ENCODE measurements at places on chromosomes 13 and 19.

GRCh38 chr19:28454083-28454482 lies 758.9 kb downstream of the UQCRFS1 start:
- no peak for DNase-seq

GRCh38 chr13:35144166-35144890 lies 202.3 kb downstream of the NBEA start:
- DNase-seq = no peak

DNA sequence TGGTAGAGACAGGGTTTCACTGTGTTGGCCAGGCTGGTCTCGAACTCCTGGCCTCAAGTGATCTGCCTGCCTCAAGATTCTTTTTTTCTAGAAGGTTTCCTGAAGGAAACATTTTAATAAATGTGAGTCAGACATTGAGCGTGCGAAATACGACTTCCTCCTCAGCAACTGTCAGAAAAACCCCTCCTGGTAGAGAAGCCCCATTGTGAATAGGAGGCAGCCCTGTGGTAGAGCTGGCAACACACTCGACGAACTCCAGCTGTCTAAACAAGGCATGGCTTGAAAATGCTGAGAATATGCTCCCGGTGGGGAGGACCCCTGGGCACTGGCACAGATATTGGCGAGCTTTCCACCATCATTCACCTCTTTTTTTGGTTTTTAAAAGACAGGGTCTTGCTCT lies 9.8 kb downstream of the ZNF333 start:
- DNase-seq = no peak

- no peak for DNase-seq
Observed at GRCh38 chr13:67438465-67438864, 208.3 kb upstream of the PCDH9 start.

DNA sequence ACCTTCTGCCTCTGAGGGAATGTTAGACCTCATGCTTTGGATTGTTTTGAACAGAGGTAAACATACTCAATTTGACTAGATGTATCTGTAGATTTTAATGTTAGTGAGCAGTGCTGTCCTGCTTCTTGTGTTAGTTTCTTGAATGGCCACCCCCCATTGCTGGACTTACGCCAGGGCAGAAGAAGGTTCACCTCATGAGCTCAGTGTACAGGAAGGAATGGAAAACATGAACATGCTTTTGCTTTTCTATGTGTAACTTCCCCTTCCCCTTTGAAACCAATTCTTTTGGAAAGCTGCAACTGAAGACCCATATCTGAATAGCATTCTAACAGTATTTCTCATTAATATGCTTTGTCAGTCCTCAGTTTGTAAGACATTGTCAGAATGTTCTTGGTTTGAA lies 32.3 kb downstream of the WASF3 start:
- DNase-seq = no peak

GRCh38 chr13:111131611-111132010 lies 16.5 kb downstream of the ARHGEF7 start:
- DNase-seq = no peak

All from CD4-positive, alpha-beta T cell treated with Interleukin-15 for 4 hours (primary cell).